ENCODE measurements at places on chromosomes 2 and 18. TPM values are rescaled to one million over a fixed set of nuclear protein-coding genes. Genes with fewer than 3 reads are reported as not detected.
A peak's percentile ranks its signal among the peaks of the same experiment; 100 is the strongest.

DNA sequence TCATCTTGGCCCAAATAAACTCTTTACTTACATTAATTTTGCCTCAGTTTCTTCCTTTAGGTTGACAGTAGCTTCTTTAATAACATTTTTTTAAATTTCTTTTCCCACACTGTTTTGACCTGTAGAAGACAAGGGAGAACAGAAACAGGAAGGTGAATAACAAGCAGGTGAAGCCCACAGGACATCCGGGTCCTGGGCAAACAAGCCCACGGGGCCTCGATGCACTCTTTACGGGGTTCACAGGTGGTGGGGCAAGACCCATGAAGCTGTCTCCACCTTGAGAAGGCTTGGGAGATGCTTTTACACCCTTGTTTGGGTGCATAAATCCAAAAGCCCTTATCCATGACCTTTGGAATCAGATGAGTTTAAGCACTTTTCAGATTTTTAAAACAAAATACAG, 301.0 kb upstream of the MGAT5 start:
- H3K27ac ChIP-seq = no peak overlapping the region
- no peaks in the 10 kb centered on the region for H3K36me3 ChIP-seq
- no peaks in the 10 kb centered on the region for H3K4me1 ChIP-seq
- H3K4me3 ChIP-seq = no peak overlapping the region
- peaks cover 9% of the 10 kb centered on the region for H3K27me3 ChIP-seq

GRCh38 chr2:529424-529823, 147.8 kb downstream of the TMEM18 start:
- no peak overlapping the region for H3K27ac ChIP-seq
- no peak overlapping the region for H3K4me3 ChIP-seq
- DNase-seq = no peak
- no peaks in the 10 kb centered on the region for H3K36me3 ChIP-seq
- H3K27me3 ChIP-seq = peaks cover 15% of the 10 kb centered on the region

GRCh38 chr18:76943542-76944339, 121.4 kb downstream of the ZNF236 start:
- H3K27me3 ChIP-seq = no peaks in the 10 kb centered on the region
- no peak overlapping the region for H3K27ac ChIP-seq
- no peak overlapping the region for H3K4me3 ChIP-seq
- peaks cover 26% of the 10 kb centered on the region for H3K36me3 ChIP-seq
- H3K4me1 ChIP-seq = peaks cover 3% of the 10 kb centered on the region
- DNase-seq = no peak

DNA sequence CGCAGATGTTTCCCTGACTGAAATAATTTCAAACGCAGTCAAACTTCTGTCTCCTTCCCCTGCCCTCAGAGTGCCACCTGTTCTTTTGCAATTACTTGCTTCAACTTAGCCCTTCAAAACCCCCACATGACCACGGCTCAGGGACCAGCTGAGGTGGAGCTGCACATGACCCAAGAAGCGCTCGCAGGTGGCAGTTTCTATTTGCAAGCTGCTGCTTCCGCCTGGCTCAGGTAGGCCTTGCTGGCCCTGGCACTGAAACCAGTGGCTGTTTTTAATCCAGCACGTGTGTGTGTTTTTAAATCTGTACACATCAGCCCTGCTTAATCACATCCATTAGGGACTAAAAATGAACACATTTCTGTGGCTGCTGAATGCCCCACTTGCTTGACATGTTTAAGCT, 95.3 kb downstream of the CCDC93 start:
- no peaks in the 10 kb centered on the region for H3K4me1 ChIP-seq
- H3K27me3 ChIP-seq = no peaks in the 10 kb centered on the region
- H3K36me3 ChIP-seq = peaks cover 69% of the 10 kb centered on the region
- no peak overlapping the region for H3K27ac ChIP-seq
- no peak overlapping the region for H3K4me3 ChIP-seq

GRCh38 chr2:9422321-9423099, 818 bp downstream of the ITGB1BP1 start:
- H3K4me1 ChIP-seq = peaks cover 10% of the 10 kb centered on the region
- H3K36me3 ChIP-seq = peaks cover 9% of the 10 kb centered on the region
- H3K27ac ChIP-seq = peak overlapping the region; percentile 50
- H3K27me3 ChIP-seq = no peaks in the 10 kb centered on the region
- peak overlapping the region; percentile 95 for H3K4me3 ChIP-seq
- DNase-seq = no peak

- H3K4me3 ChIP-seq = no peak overlapping the region
- no peak for DNase-seq
- H3K27ac ChIP-seq = no peak overlapping the region
- no peaks in the 10 kb centered on the region for H3K36me3 ChIP-seq
- peaks cover 14% of the 10 kb centered on the region for H3K4me1 ChIP-seq
Observed at GRCh38 chr2:144322379-144322778, 197.5 kb downstream of the ZEB2 start.

GRCh38 chr18:45122506-45122905, 441.8 kb downstream of the SETBP1 start:
- H3K27ac ChIP-seq = no peak overlapping the region
- H3K27me3 ChIP-seq = no peaks in the 10 kb centered on the region
- DNase-seq = no peak

C2orf66 gene
- not detected for total RNA-seq

FABP1 gene
- total RNA-seq = 0.76 TPM

NAGK gene
- 89.8 TPM for total RNA-seq

TMEM178A gene
- not detected for total RNA-seq

ABCB6 gene
- 13.0 TPM for total RNA-seq

ARHGAP28 gene
- 0.29 TPM for total RNA-seq

SNTG2 gene
- 2.7 TPM for total RNA-seq

STK11IP gene
- 25.9 TPM for total RNA-seq

TFCP2L1 gene
- total RNA-seq = 0.18 TPM

RUFY4 gene
- total RNA-seq = 0.23 TPM

FBLN7 gene
- 68.5 TPM for total RNA-seq

SLC5A6 gene
- 214 TPM for total RNA-seq

C2orf78 gene
- not detected for total RNA-seq
